ENCODE measurements at places on chromosomes 5 and 9.

- no peak for DNase-seq
Measured at GRCh38 chr5:178113841-178114324, 551 bp downstream of the N4BP3 start.

DNA sequence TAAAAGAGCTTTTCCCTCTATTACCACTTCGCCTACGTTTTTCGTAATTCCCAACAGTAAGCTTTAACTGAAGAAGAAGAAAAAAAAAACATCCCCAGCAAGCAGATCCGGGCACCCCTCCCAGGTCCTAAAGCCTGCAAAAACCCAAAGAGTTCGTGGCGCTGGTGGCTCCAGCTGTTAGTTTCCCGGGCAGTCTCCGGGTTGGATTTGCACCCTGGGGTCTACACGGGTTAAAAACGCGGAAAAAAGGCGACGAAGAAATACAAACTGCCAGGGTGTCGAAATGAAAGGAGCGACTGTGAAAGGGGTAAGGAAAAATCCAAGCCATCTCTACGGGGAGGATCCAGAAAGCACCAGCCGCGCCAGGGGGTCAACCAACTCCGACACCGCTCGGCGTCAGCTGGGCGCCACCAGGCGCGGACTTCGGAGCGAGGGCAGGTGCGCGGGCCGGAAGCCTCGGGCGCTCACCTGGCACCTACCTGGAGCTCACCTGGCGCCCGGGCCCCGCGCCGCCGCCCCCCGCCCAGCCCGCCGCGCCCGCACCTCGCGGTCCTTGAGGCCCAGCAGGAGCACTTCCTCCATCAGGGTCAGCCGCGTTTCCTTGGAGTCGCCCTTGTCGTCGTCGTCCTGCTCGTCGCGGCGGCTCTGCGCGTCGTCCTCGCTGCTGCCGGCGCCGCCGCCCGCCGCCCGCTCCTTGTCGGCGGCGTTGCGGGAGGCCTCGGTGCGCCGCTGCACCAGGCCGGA lies 680 bp downstream of the GOLPH3 start:
- DNase-seq: no peak

GRCh38 chr5:23389291-23390101 lies 117.9 kb upstream of the PRDM9 start:
- DNase-seq: no peak

GRCh38 chr9:75146229-75146628 lies 57.9 kb downstream of the OSTF1 start:
- no peak for DNase-seq

GRCh38 chr5:179772351-179772750 lies 21.4 kb upstream of the LTC4S start:
- DNase-seq: no peak

All from activated naive CD4-positive, alpha-beta T cell (primary cell).